ENCODE measurements at places on chromosomes 11 and 22. TPM values are rescaled to one million over a fixed set of nuclear protein-coding genes. Genes with fewer than 3 reads are reported as not detected.

- H3K4me3 ChIP-seq = no peak overlapping the region
- H3K27me3 ChIP-seq = no peaks in the 10 kb centered on the region
- H3K27ac ChIP-seq = no peak overlapping the region
- no peak for DNase-seq
- no peaks in the 10 kb centered on the region for H3K36me3 ChIP-seq
Observed at GRCh38 chr11:59076876-59077571, 9.1 kb upstream of the GLYATL1B start.

DNA sequence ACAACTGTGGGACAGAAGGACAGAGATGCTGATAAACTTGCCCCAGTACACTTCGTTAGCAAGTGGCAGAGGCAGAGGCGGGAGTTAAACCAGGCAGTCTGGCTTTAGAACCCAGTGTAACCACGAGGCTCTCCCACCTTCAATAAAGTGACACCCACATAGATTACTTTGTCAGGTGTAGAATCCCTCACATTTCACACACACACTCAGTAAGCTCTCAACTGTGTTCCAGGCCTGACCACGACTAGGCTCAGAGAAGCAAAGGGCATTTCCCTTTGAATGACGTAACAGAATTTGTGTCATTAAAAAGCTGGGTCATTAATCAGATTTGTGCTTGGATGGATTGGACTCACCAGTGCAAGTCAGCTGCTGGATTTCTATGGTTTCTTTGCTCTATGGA lies 118.3 kb upstream of the RCN1 start:
- no peaks in the 10 kb centered on the region for H3K27me3 ChIP-seq
- H3K4me1 ChIP-seq = no peaks in the 10 kb centered on the region
- no peak for DNase-seq

DNA sequence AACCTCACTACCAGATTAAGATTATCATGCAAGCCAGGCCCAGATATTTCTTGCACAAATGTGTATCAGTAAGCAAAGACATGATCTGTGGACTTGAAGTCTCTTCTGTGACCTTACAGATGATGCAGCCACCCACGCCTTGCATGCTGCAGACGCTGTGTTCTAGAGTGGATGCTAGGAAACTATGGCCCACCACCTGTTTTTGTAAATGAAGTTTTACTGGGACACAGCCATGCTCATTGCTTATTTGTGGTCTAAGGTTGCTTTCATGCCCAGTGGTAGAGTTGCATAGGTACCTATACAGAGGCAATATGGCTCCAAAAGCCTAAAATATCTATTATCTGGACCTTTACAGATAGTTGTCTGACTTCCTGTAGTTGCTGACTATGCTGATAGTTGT lies 47.5 kb upstream of the SORL1-AS1 start:
- no peak overlapping the region for H3K27ac ChIP-seq
- no peaks in the 10 kb centered on the region for H3K4me1 ChIP-seq
- H3K36me3 ChIP-seq = peaks cover 35% of the 10 kb centered on the region
- DNase-seq = no peak

GRCh38 chr22:20022978-20023613 lies 2.2 kb downstream of the TANGO2 start:
- no peak for DNase-seq
- no peak overlapping the region for H3K27ac ChIP-seq
- peaks cover 15% of the 10 kb centered on the region for H3K27me3 ChIP-seq

TP53AIP1 gene
- polyA plus RNA-seq = 0.31 TPM

MPZL2 gene
- polyA plus RNA-seq = 32.8 TPM
